ENCODE measurements at places on chromosomes 3 and 15.

DNA sequence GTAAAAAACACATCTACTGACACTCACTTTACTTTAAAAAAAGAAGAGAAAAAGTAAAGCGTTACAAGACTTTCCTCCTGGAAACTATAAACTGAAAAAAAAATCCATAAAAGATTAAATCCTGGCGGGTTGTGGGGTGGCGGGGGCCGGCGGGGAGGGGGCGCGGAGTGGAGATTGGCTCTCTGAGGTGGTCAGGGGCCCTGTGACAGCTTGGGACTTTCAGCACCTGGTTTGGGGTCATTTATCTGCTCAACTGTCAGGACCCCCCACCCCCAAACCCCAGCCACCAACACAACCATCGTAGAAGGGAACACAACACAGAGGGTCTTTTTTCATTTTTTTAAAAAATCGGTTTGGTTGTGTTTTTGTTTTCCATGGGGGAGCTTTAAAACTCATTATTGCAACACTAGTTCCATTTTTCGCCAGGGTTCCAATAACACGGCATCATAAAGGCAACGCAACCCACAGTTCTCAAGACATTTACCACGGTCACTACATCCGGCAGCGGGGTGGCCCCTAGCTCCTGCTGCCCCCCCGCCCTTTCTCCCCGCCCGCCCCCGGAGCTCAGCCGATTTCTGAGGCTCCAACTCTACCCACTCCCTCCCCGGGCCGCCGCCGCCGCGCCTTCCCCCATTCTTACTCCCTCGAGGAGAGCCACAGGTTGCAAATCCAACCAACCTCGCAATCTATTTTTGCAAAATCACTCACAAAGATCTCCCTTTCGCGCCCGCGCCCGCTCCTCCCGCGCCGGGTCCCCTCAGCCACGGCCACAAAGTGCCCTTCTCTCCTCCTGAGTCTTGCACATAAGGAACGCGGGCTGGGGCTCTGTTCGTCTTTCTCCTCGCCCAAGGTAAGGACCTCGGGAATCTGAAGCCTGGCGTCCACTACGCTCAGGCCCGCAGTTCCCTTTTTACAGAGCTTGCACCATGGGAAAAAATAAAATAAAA, 1.8 kb downstream of the BCL6 start:
- no peak for DNase-seq

GRCh38 chr3:74443102-74443501, 171.4 kb downstream of the CNTN3 start:
- no peak for DNase-seq

GRCh38 chr3:52453496-52454249, at the start of gene TNNC1:
TSS of gene TNNC1 (minus strand) at chr3:52454041. CDS start at chr3:52454015, 26 bp downstream.
- no peak for DNase-seq

- no peak for DNase-seq
These were observed 238.1 kb upstream of the SETMAR start for GRCh38 chr3:4065085-4065484.

DNA sequence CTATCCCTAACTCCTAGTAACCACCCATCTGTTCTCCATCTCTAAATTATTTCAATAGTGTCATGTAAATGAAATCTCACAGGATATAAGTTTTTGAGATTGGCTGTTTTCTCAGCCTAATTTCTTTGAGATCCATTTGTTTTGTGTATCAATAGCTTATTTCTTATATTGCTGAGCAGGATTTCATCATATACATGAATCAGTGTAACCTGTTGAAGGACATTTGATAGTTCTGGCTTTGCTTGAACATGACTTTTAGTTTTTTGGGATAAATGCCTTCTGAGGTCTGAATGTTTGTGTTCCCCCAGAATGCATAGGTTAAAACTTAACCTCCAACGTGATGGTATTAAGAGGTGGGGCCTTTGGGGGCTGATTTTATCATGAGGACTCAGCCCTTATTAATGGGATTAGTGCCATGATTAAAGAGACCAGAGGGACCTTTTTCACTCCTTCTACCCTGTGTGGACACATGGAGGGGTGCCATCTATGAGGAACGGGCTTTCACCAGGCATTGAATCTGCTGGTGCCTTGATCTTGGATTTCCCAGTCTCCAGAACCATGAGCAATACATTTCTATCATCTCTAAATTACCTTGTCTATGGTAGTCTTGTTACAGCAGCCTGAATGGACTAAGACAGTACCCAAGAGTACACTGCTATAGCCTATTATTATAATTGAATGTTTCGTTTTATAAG, 118.3 kb downstream of the FNDC3B start:
- DNase-seq: no peak

- no peak for DNase-seq
These were observed 5.8 kb downstream of the SLC12A6 start for GRCh38 chr15:34331809-34332208.
